ENCODE measurements at places on chromosomes 5 and 9. TPM values are rescaled to one million over a fixed set of nuclear protein-coding genes. Genes with fewer than 3 reads are reported as not detected.
A peak's percentile ranks its signal among the peaks of the same experiment; 100 is the strongest.

DNA sequence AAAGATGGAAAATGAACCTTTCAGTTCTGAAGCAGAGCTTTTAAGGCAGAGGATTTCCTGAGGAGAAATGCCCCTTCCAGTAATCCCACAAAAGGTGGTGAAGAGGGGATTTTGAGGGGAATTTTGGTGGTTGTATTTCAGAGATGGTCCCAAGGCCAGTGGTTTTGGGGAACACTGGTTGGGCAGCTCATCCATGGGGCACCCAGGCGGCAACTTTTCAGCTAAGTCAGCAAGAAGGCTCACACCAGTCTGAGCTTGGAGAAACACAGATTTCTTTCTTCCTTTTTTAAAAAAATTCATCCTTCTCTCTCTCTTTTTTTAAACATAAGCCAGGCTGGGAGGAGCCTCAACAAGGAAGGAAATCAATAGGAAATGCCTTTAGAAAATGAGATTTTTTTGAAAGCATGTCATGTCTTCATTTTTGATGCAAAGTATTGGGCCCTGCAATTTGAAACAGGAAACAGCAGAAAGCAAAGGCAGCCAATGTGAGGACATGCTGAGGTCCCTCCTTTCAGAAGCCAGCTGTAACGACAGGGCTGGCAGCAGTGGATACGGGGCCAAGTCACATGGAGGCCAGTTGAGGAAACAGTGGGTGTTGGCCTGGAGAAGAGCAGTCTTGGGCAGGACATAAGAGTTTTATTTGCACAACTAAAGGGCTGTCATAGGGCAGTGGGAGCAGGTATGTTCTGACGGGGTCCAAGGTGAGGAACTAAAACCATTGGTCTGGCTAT is 155.3 kb upstream of the KLF4 start:
- H3K27ac ChIP-seq = no peak overlapping the region
- no peaks in the 10 kb centered on the region for H3K27me3 ChIP-seq
- H3K36me3 ChIP-seq = no peaks in the 10 kb centered on the region
- no peaks in the 10 kb centered on the region for H3K4me1 ChIP-seq
- DNase-seq = peak; percentile 23

GRCh38 chr9:72299017-72299603 is 65.9 kb downstream of the ZFAND5 start:
- no peak overlapping the region for H3K27ac ChIP-seq
- no peak for DNase-seq
- no peak overlapping the region for H3K4me3 ChIP-seq
- no peaks in the 10 kb centered on the region for H3K36me3 ChIP-seq
- no peaks in the 10 kb centered on the region for H3K27me3 ChIP-seq

GRCh38 chr5:176738637-176739250 is 71.6 kb upstream of the UNC5A start:
- H3K4me3 ChIP-seq = no peak overlapping the region
- no peak overlapping the region for H3K27ac ChIP-seq
- H3K27me3 ChIP-seq = no peaks in the 10 kb centered on the region
- no peak for DNase-seq
- no peaks in the 10 kb centered on the region for H3K36me3 ChIP-seq

DNA sequence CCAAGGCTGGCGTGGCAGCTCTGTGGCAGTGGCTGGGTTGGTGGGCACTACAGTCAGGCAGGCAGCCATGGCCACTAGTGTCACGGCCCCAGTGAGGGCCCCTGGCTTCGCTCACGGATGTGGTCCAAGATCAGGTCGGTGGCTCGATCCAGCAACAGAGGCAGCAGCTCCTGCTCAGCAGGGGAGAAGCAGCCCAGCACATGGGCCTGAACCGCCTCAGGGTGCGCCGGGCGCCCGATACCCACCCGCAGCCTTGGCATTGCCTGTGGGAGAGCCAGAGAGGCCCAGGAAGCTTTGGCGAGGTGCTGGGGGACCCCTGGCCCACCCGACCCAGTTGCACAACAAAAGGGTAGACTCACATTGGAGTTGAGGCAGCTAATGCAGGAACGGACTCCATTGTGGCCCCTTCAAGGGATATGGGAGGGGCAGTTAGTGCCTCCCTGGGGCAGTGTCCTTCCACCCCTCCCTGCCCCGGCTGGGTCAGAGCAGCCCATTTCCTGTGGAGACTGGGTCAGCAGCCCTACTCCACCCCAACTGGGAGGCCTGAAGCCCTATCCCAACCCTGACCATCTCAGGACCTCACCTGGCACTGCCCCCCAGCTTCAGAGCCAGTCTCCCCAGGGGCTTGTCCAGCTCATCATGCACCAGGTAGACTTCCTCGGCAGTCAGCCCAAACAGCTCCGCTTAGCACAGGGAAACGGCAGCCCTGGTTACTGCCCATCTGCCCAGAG is 1.3 kb downstream of the PTRH1 start:
- DNase-seq = no peak
- peaks cover 17% of the 10 kb centered on the region for H3K4me1 ChIP-seq
- H3K4me3 ChIP-seq = no peak overlapping the region
- no peaks in the 10 kb centered on the region for H3K27me3 ChIP-seq

GRCh38 chr5:132381614-132382013 is 12.1 kb downstream of the SLC22A5 start:
- no peaks in the 10 kb centered on the region for H3K27me3 ChIP-seq
- H3K4me3 ChIP-seq = no peak overlapping the region
- no peaks in the 10 kb centered on the region for H3K36me3 ChIP-seq
- peaks cover 12% of the 10 kb centered on the region for H3K4me1 ChIP-seq
- no peak for DNase-seq
- H3K27ac ChIP-seq = no peak overlapping the region

GRCh38 chr5:84403773-84404172 is 19.1 kb upstream of the EDIL3 start:
- no peaks in the 10 kb centered on the region for H3K27me3 ChIP-seq
- H3K4me3 ChIP-seq = no peak overlapping the region
- no peak for DNase-seq
- H3K27ac ChIP-seq = no peak overlapping the region
- no peaks in the 10 kb centered on the region for H3K36me3 ChIP-seq

TXNDC8 gene
- total RNA-seq = not detected

DNAH5 gene
- total RNA-seq = 0.99 TPM

Measured in body of pancreas (tissue), 4 donors.